ENCODE measurements at places on chromosomes 5 and 9.

GRCh38 chr9:130352081-130352480 lies 86.5 kb downstream of the HMCN2 start:
- DNase-seq = no peak

DNA sequence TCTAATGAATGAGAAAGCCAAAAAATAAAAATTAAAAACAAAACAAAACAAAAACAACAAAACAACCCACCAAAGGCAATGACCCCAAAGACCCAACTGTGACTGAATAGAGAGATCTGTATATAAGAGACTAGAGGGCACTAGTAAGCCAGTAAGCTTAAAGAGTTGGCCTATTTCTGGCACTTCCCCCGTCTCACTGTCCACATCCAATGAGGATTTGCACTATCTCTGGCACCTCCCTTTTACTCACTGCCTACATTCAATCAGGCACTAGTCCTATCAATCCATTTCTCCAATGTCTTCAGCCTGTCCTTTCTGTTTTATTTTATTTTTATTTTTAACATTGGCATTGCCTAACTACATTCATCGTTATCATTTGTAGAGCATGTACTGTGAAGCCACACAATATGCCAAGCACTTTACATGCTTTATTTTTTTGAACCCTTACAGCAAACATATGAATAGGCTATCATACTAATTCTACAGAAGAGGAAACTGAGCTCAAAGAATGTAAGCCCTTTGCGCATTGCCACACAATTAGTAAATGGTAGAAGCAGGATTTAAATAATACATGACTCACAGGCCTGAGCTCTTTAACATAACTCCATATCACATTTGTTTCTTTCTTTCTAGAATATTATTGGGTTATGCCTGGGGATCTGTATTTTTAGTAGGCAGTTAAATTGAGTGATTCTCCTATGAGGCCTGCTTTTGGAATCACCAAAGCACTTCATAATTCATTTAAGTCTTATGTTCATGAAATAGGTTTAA lies 70.0 kb downstream of the C6 start:
- no peak for DNase-seq

GRCh38 chr5:123965626-123966025 lies 453.6 kb downstream of the CSNK1G3 start:
- no peak for DNase-seq

GRCh38 chr5:171520300-171521174 lies 101.1 kb downstream of the FGF18 start:
- DNase-seq = no peak

DNA sequence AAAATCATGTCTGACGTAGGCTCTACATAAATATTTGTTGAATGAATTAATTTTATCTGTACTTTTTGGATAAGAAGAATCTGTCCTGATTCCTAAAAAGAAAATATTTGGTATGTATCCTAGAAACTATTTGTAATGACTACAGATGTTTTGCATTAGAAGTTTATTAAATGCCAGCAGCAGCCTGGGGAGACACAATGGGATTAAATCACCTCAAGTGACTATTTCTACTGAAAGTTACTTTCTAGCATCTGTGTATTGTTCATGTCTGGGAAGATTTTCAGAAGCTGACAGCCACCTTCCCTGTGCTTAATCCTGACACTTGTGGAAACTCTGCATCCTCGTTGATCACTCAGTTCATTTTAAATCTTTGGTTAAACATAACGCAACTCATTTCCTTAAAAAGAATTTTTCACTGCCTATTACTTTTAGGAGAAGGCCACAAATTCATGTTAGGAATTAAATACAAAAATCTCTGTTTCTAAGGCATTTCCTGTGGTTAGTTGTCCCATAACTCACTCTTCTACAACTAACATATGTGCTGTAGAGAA lies 209.3 kb upstream of the PPP1R2B start:
- DNase-seq = no peak

All from stimulated activated CD4-positive, alpha-beta T cell treated with anti-CD3 and anti-CD28 coated beads, Interleukin-12 subunit alpha, Interleukin-12 subunit beta, amount 100 ng/mL, for 4 hours (primary cell).